Stimulated activated CD4-positive, alpha-beta T cell treated with anti-CD3 and anti-CD28 coated beads, Interleukin-12 subunit alpha, Interleukin-12 subunit beta, amount 100 ng/mL, for 48 hours (primary cell): ENCODE measurements at places on chromosomes 3 and 15.

DNA sequence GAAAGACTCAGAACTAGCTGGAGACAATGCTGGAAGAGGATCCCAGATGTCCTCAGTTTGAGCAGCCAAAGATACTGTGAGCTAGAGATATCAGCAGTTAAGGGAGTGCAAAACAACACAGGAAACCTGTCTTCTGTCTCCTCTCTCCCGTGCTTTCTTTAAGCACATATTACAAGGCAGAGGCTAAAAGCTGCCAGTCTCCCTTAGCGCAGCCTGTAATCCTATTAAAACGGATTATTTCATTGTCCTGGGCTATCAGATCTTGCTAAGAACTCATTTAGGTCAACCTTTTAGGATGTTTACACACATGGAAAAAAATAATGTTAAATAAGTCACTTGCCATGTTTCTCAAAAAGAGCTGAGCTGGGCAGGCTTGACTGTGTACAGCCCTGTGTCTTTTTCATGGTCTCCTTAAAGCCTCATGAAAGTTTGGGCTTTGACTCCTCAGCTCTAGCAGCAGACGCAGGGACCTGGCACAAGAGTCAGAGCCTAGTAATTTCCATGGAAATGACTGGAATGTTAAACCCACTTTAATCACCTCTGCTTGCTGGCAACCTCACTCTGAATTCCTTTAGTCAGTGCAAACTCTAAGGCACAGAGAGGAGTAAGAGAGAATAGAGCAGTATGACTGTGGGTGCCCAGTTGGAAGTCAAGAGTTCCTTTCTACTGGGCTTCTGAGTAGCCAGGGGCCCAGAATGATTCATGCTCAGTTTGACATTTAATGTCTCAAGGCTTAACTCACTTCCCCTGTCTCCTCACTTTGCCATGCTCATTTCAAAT lies 491.9 kb downstream of the NTRK3 start:
- no peak for DNase-seq

DNA sequence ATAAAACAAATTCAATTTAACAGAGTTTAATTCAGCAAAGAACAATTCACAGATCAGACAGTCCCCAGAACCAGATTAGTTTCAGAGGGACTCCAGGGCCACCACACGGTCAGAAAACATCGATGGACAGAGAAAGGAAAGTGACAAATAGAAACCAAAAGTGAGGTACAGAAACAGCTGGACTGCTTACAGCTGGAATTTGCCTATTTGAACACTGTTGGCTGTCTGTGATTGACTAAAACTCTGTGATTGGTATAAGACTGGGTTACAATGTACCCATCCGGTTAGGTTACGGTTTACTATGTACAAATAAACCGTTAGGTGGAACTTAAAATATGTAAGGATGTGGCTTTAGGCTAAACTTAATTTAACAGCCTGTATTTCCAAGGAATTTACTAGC lies 30.3 kb downstream of the MOBP start:
- DNase-seq, result no peak

- DNase-seq, result no peak
These were observed 195.6 kb downstream of the XXYLT1 start for GRCh38 chr3:195075199-195075940.

- no peak for DNase-seq
These were observed 29.9 kb upstream of the RGMA start for GRCh38 chr15:93118904-93119303.

GRCh38 chr15:85541744-85542143 lies 161.3 kb downstream of the AKAP13 start:
- DNase-seq, result no peak

GRCh38 chr3:50174947-50175524 lies 16.4 kb upstream of the GNAT1 start:
- no peak for DNase-seq

- no peak for DNase-seq
These were observed 317.1 kb upstream of the TGFBR2 start for GRCh38 chr3:30289324-30289723.

DNA sequence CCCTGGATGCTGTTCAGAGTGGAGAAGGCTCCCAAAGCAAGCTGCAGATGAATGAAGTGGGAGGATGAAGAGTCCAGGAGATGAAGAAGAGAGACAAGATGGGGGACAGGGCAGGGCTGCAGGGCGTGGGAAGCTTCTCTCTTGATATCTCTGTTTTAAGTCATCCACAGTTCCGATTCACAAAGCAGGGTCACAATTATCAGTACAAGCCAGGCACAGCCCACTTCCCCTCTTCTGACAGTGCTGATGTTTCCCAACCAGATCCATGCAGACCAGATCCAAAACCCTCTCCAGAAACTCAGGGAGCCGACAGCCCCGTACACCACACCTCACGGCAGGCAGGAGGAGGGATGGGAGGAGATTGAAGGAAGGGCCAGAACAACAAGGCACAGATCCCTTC lies 31.1 kb downstream of the NTRK3 start:
- DNase-seq, result no peak

DNA sequence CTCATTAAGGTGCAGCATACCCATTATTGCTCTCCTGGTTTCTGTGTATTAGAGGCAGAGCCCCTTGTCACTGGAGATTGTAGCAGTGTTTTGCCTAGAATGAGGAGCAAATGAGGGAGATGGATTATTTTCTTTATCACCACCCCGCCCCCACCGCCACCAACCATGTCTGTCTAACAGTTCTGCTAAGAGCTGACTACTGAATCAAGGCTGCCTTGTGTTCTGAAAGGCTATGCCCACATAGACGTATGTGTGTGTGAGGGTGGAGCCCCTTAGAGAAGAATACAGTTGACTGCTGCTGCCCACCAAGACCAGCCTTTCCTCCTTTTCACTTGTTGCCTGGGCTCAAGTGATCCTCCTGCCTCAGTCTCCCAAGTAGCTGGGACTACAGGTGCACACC lies 47.4 kb downstream of the RAD54L2 start:
- no peak for DNase-seq

- no peak for DNase-seq
These were observed 242.9 kb downstream of the FHIT start for GRCh38 chr3:61008153-61008997.

- DNase-seq, result no peak
These were observed 8.1 kb downstream of the MRPL3 start for GRCh38 chr3:131494706-131495105.

- DNase-seq, result no peak
These were observed 8.0 kb upstream of the MESP2 start for GRCh38 chr15:89768071-89768500.

- no peak for DNase-seq
These were observed 140.9 kb downstream of the NLGN1 start for GRCh38 chr3:173538410-173538809.

DNA sequence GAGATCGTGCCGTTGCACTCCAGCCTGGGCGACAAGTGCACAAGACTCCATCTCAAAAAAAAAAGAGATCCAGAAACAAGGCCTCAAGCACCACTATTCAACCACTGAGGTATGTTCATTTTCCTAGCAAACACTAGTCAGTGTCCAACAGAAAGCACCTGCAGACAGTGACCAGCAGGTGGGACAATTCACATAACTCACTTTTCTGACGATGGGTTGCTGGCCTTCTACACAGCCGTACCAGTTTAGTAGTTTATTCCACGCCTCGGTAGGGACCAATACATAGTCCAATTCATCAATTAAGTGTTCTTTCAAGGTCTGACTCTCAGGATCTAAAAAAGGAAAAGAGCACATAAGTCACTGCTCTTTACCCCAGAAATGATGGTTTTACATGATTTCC lies 12.4 kb downstream of the USP4 start:
- no peak for DNase-seq

DNA sequence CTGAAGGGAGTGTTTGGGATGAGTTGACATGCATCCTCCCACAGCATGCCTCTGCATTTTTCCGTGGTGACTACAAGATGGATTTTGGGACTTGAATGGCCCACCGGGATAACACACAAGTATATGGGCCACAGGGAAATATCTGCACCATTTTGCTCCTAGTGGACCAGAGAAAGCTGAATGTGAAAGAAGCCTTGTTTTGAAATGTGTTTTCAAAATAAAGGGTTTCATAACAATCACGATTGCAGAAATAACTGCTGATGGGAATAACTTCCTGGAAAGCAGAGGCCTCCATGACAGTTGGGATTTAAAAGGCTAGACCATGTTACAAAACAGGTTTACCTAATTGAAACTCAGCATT lies 77.5 kb upstream of the PRR23C start:
- DNase-seq, result no peak

- DNase-seq, result no peak
These were observed 45.4 kb upstream of the PLXNA1 start for GRCh38 chr3:126937533-126937932.

DNA sequence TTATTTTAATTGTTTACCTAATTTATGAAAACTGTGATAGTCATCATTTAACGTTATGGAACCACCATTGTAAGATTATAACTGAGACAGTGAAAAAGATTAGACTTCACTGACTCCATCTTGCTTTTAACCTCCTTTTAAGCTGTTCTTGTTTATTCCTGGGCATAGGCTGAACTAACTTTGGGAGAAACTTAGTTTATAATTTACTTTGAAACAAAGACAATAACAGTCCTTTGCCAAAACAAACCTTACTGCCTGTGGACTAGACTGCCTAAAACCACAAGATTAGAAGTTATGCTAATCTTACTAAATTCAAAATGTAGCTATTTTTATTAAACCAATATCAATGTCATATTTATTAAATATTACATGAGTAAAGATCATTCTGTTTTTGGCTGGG lies 44.3 kb upstream of the TMEM45A start:
- DNase-seq, result no peak

DNA sequence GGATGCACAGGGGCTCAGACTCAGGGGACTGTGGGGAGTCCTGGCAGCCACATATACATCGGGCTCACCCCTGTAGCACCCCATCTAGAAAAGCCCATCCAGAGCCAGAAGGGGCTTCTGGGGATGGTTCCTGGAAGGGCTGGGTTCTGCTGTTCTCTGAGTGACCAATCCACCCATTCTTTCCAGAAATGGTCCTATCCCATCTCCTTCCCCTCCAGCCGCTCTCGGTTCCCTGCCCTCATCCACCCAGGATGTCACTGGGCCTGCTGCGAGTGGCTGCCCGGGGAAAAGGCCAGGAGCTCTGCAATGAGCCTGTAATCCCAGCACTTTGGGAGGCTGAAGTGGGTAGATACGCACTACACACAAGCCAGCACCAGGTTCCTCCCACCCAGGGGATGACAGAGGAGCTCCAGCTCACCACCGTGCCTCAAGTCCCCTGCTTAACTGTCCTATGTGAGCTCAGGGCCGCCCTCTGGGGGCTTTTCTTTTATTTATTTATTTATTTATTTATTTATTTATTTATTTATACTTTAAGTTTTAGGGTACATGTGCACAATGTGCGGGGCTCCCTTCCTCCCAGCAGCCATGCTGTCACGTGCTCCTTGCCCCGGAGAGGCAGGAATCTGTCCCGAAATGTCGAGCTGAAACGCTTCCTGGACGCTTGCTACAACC lies 13.6 kb upstream of the CSK start:
- no peak for DNase-seq

- DNase-seq, result no peak
These were observed 26.1 kb downstream of the TGFBR2 start for GRCh38 chr3:30632521-30632920.

DNA sequence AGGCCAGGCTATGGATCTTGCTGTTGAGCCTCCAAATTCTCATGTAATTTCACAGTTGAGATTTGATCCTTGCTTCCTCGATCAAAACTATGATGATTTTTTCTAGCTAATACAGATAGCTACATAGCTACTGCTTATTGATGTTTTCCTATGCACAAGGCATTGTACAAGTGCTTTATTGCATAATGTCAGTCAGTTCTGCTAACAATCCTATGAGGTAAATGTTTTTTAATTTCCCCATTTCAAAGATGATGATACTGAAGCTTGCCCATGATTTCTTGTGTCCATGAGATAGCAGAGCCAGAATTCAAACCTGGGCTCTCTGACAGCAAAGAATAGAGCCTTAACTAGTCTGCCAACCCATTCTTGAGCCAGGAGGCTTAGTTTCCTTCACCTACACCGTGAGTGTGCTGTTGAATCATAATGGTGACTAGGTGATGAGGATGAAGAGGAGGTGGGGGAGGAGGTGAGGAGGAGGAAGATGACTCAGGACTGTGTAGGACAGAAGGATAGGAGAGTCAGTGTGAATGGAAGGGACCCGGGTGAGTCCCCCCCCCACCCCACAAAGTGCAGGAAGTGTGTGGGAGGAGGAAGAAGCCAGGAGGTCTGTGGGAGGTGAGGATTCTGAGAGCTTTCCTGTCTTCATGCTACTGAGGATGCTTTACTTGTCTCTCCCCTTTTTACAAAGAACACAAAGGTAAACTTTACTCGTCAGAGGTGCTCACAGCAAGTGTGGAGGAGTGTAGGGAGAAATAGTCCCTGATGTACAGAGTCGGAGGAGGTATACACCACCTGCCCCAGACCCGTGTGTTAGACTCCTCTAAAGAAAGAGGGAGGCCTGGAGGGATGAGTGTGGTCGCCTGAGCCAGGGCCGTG lies 3.6 kb downstream of the TAGLN3 start:
- DNase-seq, result peak; percentile 14

- DNase-seq, result peak; percentile 82
These were observed 267.0 kb downstream of the PLCL2 start for GRCh38 chr3:17151598-17152373.

- DNase-seq, result no peak
These were observed 82.0 kb upstream of the SCN5A start for GRCh38 chr3:38731522-38731921.

DNA sequence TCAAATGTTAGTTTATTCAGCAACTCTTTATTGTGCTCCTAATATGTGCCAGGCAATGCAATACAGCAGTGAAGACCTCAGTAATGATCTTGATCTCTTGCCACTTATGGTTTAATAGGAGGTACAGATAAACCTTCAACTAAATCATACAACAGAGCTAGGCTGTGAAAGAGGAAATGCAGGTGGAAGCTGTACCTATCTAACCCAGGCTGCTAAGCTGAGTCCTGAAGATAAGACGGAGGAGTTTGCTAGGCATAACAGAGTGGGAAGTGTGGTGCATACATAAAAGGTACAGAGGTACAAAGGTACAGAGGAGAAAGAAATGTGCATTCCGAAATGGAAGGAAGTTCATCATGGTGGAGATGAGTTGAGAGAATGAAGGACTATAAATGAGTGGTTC lies 35.0 kb downstream of the KBTBD8 start:
- no peak for DNase-seq

GRCh38 chr3:97350971-97351370 lies 413.6 kb upstream of the ARL6 start:
- no peak for DNase-seq

DNA sequence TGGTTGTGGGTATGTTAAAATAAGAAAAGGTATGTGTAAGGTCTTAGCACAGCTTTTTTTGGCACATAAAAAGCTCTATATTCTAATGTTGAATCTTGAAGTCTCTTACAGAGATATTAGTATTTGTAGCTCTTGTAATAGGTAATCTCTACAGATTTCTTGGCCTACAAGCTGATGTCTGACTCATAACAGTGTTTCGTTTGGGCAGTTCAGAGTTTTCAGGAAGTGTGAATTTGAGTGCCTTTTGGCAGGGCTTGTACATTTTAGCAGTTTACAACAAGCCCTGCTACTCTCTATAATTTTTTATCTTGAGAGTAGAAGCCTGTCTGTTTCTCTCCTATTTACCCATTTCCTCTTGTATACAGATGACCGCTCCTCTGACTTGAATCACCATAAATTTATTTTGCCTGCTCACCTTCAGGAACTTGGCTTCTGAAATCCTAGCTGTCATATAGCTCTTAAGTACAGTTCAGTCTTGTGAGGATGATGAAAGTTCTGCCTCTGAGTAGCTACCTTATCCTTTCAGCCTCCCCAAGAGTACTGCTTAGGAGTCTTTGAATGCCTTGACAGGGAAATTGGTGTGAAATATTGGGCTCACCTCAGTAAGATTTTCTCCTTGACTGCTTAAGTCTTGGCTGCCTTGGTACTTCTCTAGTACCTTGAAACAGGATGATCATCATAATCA lies 419.9 kb upstream of the RARB start:
- DNase-seq, result no peak
